Mesothelial cell of epicardium (in vitro differentiated cells): ENCODE measurements at places on chromosomes 13 and 19. TPM values are rescaled to one million over a fixed set of nuclear protein-coding genes. Genes with fewer than 3 reads are reported as not detected.

MEDAG gene
- 7.5 to 7.9 TPM (median 7.7 TPM) in 3 replicates for total RNA-seq

LTBP4 gene
- total RNA-seq: 341 to 364 TPM (median 344 TPM) in 3 replicates

CD33 gene
- total RNA-seq: not detected in 3 replicates

NCAN gene
- total RNA-seq: 0.02 to 0.29 TPM (median 0.07 TPM) in 3 replicates

LILRB3 gene
- total RNA-seq: not detected in 3 replicates

- peak; percentile 68 for DNase-seq
- no peaks in the 10 kb centered on the region for H3K36me3 ChIP-seq
- no peak overlapping the region for H3K27ac ChIP-seq
- peaks cover 35% of the 10 kb centered on the region for H3K27me3 ChIP-seq
Observed at GRCh38 chr19:50728084-50728737, 5.0 kb downstream of the CLEC11A start.

DNA sequence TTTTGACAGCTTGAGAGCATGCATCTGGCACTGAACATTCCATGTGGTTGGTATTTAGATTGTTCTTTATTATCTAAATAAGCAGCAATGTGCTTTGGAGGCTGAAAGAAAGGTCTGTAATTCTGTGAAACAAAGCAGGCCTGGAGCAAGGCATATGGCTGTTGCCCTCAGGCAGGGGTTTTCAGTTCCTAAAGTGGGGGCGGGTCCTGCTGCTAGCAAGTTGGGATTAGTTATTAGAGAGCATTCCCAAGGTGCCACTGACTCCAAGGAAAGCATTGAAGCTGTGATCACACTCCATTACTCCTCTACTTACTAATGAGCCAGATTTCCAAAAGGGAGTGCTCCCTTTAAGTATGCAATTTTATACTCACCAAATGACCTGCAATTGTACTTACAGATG lies 432.2 kb downstream of the OLFM4 start:
- H3K36me3 ChIP-seq: no peaks in the 10 kb centered on the region
- peaks cover 30% of the 10 kb centered on the region for H3K4me1 ChIP-seq
- H3K27ac ChIP-seq: peak overlapping the region; percentile 39
- no peak overlapping the region for H3K4me3 ChIP-seq
- no peak for DNase-seq

DNA sequence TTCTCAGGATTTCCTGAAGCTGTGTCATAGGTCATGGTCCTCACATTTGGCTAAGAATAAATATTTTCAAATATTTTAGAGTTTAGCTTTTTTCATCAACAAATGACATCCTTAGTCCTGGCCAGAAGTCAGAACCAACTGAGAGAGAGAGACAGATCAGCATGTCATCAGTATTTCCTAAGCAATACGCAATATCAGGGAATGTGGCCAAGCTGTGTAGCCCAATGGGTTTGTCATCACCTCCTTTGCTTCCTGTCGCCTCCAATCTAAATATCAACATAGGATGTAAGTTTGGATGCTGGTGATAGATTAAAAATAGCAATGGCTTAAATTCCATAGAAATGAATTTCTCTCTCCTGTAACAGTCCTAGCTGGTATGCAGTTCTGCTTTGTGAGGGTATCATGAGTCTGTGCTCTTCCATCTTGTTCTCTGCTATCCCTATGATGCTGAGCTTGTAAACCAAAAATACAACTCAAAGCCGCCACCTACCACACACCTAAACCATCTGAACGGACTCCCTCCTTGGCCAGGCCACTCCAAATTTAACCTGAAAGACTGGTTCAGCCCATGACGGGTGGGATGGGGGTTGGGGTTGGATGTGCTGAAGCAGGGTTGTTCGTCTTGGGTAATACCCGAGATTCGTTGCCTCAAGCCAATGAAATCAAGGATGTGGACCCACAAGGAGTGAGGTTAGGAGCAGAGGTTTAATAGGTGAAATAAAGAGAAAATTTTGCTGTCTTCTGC lies 10.0 kb upstream of the IGSF23 start:
- no peak overlapping the region for H3K27ac ChIP-seq
- H3K27me3 ChIP-seq: peaks cover 42% of the 10 kb centered on the region

DNA sequence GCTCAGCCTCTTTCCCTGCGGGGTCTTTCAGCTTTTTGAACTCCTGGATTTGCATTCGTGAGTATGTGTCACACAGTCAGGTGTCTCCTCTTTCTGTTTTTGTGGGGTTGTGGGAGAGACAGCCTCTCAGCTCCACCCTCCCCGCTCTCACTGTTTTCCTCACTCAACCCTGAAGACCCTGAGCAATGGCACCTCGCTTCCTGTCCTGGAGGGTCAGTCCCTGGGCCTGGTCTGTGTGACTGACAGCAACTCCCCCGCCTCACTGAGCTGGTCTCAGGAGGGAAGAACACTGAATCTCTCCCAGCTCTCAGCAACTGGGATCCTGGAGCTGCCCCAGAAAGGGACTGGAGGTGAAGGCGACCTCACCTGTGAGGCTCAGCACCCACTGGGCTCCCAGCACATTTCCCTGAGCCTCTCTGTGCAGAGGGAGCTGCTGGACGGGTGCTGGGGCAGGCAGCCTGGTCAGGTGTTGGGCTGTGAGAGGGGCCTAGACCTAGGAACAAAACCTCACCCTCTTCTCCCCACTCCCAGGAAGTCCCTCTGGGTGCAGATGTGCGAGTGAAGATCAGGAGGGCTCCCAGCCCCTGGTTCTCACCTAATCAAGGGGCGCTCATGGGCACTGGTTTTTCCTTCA lies 4.2 kb upstream of the SIGLEC7 start:
- H3K4me3 ChIP-seq: no peak overlapping the region
- no peak for DNase-seq
- no peaks in the 10 kb centered on the region for H3K36me3 ChIP-seq
- no peaks in the 10 kb centered on the region for H3K4me1 ChIP-seq
- H3K27ac ChIP-seq: no peak overlapping the region
- H3K27me3 ChIP-seq: peaks cover 52% of the 10 kb centered on the region

- H3K4me1 ChIP-seq: peaks cover 6% of the 10 kb centered on the region
- H3K27me3 ChIP-seq: peaks cover 15% of the 10 kb centered on the region
- H3K27ac ChIP-seq: no peak overlapping the region
- H3K36me3 ChIP-seq: no peaks in the 10 kb centered on the region
Observed at GRCh38 chr19:35928507-35928906, 7.7 kb upstream of the LRFN3 start.

DNA sequence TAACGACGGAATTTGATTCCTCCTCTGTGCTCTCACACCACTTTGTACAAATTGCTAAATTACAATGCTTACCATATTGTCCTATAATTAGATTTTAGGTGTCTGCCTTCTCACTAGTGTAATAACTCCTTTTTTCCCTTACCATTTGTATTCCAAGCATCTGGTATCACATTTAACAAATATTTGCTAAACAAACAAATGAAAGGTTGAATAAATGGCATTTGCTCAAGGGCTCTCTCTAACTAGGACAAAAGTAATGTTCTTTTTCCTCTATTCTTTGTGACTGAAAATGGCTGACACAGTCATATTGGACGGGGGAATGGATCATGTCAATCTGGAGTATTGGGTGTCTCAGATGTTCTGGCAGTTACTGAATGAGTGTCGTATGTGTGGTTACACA lies 99.7 kb downstream of the ENOX1 start:
- DNase-seq: no peak
- no peaks in the 10 kb centered on the region for H3K36me3 ChIP-seq
- no peak overlapping the region for H3K27ac ChIP-seq
- peaks cover 7% of the 10 kb centered on the region for H3K4me1 ChIP-seq

GRCh38 chr19:39251846-39252245 lies 3.2 kb upstream of the IFNL4 start:
- peaks cover 34% of the 10 kb centered on the region for H3K4me1 ChIP-seq
- no peak overlapping the region for H3K4me3 ChIP-seq
- DNase-seq: no peak
- H3K27me3 ChIP-seq: peaks cover 39% of the 10 kb centered on the region
- no peaks in the 10 kb centered on the region for H3K36me3 ChIP-seq

- H3K27me3 ChIP-seq: peaks cover 6% of the 10 kb centered on the region
- H3K4me1 ChIP-seq: peaks cover 7% of the 10 kb centered on the region
- H3K4me3 ChIP-seq: no peak overlapping the region
- DNase-seq: no peak
- no peaks in the 10 kb centered on the region for H3K36me3 ChIP-seq
Observed at GRCh38 chr19:850221-850978, 1.7 kb upstream of the ELANE start.

- DNase-seq: no peak
- no peaks in the 10 kb centered on the region for H3K27me3 ChIP-seq
- H3K27ac ChIP-seq: no peak overlapping the region
- no peaks in the 10 kb centered on the region for H3K36me3 ChIP-seq
- H3K4me1 ChIP-seq: peaks cover 17% of the 10 kb centered on the region
Observed at GRCh38 chr13:80477661-80478443, 136.9 kb upstream of the SPRY2 start.

- no peaks in the 10 kb centered on the region for H3K36me3 ChIP-seq
- no peak overlapping the region for H3K4me3 ChIP-seq
- no peaks in the 10 kb centered on the region for H3K4me1 ChIP-seq
- no peak for DNase-seq
- H3K27ac ChIP-seq: no peak overlapping the region
- H3K27me3 ChIP-seq: peaks cover 82% of the 10 kb centered on the region
Observed at GRCh38 chr19:51010066-51010795, 8.8 kb upstream of the KLK8 start.

DNA sequence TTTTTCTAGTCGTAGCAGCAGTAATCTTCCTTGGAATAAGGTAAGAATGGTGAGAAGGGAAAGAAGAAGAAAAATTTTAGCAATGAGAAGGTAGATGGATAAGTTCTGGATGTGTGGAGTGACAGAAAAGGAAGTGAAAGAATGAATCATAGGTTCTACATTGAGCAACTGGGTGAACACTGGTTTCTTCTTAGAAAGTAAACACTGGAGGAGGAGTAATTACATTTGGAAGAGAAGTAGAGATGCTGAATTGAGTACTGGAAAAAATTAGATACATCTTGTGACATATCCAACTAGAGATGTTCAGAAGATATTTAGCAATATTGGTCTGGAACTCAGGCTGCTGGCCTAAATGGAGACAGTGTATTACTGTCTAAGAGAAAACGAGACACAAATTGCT lies 148.5 kb downstream of the GPC5 start:
- H3K4me1 ChIP-seq: peaks cover 5% of the 10 kb centered on the region
- H3K36me3 ChIP-seq: no peaks in the 10 kb centered on the region
- no peak for DNase-seq
- no peaks in the 10 kb centered on the region for H3K27me3 ChIP-seq

- peaks cover 27% of the 10 kb centered on the region for H3K27me3 ChIP-seq
- H3K4me3 ChIP-seq: no peak overlapping the region
- no peak for DNase-seq
Observed at GRCh38 chr19:31074199-31075125, 274.8 kb downstream of the TSHZ3 start.

GRCh38 chr13:42364613-42365000 lies 92.7 kb downstream of the AKAP11 start:
- no peak for DNase-seq
- H3K4me1 ChIP-seq: peaks cover 3% of the 10 kb centered on the region
- no peak overlapping the region for H3K4me3 ChIP-seq
- peaks cover 5% of the 10 kb centered on the region for H3K27me3 ChIP-seq

- no peaks in the 10 kb centered on the region for H3K4me1 ChIP-seq
- H3K36me3 ChIP-seq: no peaks in the 10 kb centered on the region
- H3K27me3 ChIP-seq: peaks cover 5% of the 10 kb centered on the region
- H3K27ac ChIP-seq: no peak overlapping the region
- no peak for DNase-seq
- H3K4me3 ChIP-seq: no peak overlapping the region
Observed at GRCh38 chr13:91523116-91523515, 124.7 kb downstream of the GPC5 start.

DNA sequence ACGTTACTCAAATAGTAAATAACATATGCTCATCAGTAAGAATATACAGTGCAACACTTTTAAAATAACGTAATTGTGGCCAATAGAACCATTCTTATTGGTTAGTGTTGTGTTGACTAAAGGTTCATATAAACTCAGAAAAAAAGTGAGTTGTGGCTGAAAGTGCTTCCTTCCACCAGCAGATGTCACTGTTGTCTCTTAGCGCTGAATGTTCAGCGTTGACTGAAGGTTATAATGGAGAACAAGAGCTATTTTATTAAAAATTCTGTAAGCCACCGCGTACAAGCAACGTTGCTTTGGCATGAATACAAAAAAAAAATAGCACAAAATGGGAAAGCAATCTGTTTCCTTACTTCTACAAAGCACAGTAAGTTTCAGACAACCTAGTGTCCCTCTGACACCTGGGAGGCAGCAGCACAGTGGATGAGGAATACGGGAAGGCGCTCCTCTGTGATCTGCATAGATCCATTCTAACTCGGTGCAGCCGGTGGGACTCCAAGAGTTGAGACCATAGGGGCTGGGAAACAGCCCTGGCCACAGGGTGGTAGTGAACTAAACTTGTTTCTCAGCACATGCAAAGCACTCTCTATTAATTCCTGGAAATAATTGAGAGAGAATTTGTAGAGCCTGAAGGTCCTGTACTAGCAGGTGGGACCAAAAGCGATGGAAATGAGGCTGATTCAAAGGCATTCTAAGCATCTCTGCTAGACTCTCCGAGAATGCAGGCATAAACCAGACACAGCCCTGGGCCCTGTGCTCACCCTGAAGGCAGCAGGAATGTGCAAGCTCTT lies 23.9 kb upstream of the OXGR1 start:
- peak; percentile 52 for DNase-seq
- no peaks in the 10 kb centered on the region for H3K36me3 ChIP-seq
- no peaks in the 10 kb centered on the region for H3K27me3 ChIP-seq
- peak overlapping the region; percentile 89 for H3K27ac ChIP-seq
- H3K4me3 ChIP-seq: peak overlapping the region; percentile 71

GRCh38 chr19:11410682-11411081 lies 8.4 kb downstream of the RGL3 start:
- no peaks in the 10 kb centered on the region for H3K27me3 ChIP-seq
- H3K36me3 ChIP-seq: peaks cover 7% of the 10 kb centered on the region
- peak overlapping the region; percentile 91 for H3K27ac ChIP-seq
